SK-MEL-5 (cell line): ENCODE measurements at places on chromosomes 1 and 21. TPM values are rescaled to one million over a fixed set of nuclear protein-coding genes. Genes with fewer than 3 reads are reported as not detected.

DNA sequence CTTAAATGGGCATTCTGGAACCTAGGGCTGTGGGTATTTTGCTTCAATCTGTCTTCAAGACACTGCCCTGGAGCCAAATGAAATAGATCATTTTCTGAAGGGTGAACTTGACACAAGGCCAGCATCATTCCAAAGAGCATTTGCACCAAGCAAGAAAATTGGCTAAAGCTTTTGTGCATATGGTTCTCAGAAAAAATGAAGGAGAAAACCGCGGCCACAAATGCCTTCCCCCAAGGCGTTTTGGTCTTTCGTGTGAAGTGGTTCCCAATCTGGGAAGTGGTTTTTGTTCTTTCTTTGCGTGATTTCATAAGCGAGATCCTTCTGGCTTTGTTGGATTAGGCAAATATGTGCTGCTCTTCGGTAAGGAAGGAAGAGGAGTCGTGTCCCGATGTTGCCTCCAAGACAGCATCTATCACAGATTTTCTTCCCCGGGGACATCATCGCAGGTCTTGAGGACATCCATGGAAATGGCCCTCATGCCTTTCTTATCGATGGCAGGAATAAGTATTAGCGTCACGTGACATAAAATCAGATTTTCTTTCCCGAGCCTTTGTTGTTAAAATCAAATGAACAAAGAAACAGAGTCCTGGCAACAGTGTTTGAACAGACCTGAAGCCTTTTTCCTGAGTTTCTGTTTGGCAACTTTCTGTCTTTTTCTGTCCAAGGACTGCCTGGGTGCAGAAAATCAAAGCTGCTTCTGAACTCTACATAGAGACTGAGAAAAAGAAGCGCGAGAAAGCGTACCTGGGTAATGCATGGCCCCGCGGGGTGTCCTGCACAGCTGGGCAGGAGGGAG is 31.0 kb downstream of the ATP5PO start:
- no peak for DNase-seq

- DNase-seq: no peak
These were observed 76.3 kb upstream of the LRRC7 start for GRCh38 chr1:69491416-69491815.

DNA sequence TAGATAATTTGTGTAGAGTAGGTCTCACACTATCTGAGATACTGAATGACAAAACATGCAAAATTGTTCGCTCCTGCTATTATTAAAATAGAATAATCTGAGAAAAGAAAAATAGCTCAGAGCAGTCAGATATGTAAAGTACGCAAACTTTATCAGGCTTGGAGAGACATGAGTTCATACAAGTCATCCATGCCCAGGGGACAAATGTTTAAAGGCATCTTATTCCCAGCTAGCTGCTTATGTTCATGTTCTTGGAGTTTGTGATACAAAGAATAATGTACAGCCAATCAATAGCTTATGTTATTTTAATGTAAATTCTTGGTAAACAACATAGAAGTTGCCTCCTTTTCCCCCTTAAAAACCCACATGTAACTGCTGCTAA is 69.4 kb upstream of the USP25 start:
- DNase-seq: no peak

TCEA3 gene
- 0.05 TPM in 1 of 2 replicates, not detected in the other for total RNA-seq
